RWPE1 (cell line): ENCODE measurements at places on chromosomes 13 and 19.

- DNase-seq, result peak; percentile 8
Observed at GRCh38 chr13:28271056-28271840, 132.9 kb downstream of the PAN3 start.

GRCh38 chr19:20273376-20273775 is 106.4 kb downstream of the ZNF486 start:
- DNase-seq, result no peak

- no peak for DNase-seq
Observed at GRCh38 chr19:5089283-5089682, 120.4 kb downstream of the KDM4B start.

GRCh38 chr13:45792827-45793303 is 58.7 kb downstream of the SIAH3 start:
- no peak for DNase-seq

- no peak for DNase-seq
Observed at GRCh38 chr19:35278578-35279284, 3.6 kb upstream of the HAMP start.

DNA sequence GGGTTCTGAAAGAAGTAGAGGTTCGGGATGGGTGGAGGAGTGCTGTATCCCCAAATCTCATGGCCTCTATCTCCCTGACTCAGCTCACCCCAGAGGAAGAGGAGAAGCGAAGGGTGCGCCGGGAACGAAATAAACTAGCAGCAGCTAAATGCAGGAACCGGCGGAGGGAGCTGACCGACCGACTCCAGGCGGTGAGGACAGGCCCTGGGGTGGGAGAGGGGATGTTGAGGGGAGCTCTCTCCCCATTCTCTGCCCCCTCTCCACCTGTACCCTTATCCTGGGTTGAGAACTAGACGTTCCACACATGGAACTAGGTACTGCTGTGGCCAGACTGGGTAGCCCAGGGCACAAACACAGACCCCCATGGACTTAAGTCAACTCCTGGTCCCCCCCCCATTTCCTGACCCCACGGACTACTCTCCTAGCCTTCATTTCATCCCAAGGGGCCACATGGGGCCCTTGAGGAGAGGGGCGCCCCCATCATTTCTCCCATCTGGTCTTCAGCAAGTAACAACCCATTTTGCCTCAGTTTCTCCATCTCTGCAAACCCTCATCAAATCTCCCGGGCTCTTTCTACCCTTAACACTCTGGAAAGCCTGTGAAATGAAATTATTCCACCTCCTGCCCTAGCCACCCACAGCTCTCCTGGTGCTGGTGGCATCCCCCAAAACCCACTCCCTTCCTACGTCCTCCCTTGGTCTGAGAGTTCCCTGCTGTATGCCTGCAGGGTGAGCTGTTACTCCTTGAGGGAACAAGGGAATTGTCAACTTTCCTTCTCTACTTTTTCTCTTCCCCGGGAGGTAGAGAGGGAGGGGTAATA is 3.5 kb downstream of the FOSB start:
- DNase-seq, result no peak

GRCh38 chr19:40702337-40703012 is 12.0 kb upstream of the NUMBL start:
- DNase-seq, result no peak

DNA sequence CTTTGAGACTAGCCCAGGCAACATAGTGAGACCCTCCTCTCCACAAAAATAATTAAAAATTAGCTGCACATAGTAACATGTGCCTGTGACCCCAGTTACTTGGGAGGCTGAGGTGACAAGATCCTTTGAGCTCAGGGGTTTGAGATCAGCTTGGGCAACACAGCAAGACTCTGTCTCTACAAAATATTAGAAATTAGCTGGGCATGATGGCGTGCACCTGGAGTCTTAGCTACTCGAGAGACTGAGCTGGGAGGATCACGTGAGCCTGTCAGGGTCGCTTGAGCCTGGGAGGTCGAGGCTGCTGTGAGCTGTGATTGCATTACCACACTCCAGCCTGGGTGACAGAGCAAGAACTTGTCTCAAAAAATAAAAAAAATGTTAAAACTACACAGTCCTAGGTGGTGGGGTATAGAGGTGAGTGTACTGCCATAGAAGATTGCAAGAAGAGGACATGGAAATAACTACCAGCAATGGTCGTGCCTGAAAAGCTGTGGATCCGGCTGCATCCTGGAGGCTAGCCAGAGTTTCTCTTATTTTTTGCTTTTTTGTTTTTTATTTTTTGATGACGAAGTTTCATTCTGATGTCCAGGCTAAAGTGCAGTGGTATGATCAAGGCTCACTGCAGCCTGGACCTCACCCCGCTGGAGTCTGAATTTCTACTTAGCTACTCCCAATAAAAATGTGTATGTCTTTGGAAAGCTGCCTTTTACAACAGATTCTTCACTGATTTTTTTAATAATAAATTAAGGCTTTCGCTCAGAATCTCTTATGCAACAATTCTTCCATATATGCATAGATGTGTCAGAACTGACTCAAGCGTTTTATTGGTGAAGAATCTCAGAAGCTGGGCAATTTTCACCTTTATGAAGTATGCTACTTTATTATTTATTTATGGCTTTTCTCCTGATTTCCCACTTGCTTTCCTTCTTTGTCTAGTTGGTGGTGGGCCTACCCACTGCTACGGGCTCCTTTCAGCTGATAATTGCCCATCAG is 393.8 kb downstream of the TSHZ3 start:
- no peak for DNase-seq

DNA sequence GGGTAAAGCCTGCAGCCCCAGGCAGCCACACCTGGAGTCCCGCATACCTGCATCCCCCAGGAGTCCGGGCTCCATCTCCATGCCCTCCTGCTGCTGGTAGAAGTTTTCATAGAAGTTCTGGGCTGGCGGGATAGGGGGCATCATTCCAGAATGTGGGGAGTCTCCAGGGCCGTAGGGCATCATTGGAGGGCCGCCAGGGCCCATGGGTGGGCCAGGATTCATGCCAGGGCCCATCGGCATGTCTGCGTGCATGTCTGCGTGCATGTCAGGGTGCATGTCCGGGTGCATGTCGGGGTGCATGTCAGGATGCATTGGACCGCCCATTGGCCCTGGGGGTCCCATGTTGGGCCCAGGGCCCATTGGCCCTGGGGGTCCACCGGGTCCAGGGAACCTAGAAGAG is 23.3 kb upstream of the TMEM160 start:
- DNase-seq, result no peak

DNA sequence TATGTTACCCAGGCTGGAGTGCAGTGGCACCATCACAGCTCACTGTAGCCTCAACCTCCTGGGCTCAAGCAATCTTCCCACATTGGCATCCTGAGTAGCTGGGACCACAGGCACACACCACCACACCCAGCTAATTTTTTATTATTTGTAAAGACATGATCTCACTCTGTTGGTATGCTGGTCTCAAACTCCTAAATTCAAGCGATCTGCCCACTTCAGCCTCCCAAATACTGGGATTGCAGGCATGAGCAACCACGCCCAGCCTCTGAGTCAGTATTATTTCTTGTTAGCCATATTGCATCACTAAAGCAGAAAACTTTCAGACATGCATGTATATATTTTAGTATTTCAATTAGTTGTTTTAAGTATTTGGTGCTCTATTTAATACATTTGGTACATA is 376.4 kb downstream of the GPC6 start:
- peak; percentile 16 for DNase-seq

DNA sequence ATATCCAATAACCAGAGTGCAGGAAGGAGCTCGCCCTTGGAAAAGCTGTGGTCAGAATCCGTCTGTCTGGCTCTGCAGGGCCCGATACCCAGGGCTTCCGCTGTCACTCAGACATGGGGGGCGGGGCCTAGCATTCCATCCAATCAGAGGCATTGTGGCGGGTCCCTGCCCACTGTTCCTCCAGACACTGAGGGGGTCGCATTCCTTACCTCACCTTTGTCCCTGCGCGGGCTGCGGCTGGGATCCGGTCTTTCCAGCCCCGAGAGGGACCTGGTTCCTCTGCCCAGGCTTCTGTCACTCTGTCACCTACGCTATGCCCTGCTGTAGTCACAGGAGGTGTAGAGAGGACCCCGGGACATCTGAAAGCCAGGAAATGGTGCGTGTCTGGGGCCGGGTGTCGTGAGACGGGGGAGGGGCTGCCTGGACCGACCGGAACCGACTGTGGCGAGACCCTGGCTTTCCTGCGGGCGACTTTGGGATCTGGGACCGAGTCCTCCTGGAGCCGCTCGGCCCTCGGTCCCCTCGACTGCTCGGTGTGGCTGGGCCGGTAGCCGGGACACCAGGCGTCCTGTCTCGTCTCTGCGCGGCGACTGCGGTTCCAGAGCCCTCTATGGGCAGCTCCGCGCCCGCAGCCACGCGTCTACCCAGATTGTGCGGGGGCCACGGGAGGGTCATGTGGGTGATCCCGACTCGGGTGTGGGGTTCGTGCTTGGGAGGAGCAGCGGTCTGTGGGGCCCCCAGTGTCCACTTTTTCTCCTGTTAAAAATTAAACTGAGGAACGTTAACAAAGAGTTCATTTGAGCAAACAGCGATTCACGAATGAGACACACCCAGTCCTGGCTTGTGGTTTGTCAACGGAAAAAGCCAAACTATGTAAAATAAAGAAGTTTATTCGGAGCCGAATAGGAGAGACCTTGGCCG is at the start of gene ZNF69:
TSS of gene ZNF69 (plus strand) at position 172 of the 921 bp plus-strand sequence. CDS start at position 314, 142 bp downstream.
- no peak for DNase-seq

DNA sequence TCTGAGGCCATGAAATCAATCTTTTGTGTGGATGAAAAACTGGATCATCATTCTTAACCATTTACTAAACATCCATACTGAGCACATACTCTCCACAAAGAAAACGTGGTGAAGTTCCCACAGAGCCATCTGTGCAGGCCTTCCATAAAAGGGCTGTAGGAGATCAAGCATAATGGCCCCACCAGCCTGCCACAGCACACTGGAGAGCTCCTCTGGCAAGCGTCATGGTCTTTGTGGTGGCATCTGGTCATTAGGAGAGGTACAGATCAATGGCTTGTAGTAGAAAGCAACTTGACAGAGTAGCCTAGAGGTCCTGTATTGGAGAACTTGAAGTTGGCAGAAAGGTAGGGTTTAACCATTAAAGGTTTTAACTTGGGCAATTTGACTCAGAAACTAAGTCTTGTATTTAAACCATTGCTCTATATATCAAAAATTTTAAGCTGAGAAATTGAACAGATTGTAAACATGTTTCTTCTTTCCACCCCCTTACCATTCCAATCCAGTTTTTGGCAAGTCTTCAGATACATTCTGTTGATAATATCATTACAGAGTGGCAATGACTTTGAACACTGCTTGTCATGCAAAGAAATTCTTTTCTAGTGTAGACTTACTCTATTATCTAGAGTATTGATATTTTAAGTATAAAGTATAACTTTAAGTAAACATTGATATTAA is 128.3 kb downstream of the LMO7 start:
- no peak for DNase-seq

DNA sequence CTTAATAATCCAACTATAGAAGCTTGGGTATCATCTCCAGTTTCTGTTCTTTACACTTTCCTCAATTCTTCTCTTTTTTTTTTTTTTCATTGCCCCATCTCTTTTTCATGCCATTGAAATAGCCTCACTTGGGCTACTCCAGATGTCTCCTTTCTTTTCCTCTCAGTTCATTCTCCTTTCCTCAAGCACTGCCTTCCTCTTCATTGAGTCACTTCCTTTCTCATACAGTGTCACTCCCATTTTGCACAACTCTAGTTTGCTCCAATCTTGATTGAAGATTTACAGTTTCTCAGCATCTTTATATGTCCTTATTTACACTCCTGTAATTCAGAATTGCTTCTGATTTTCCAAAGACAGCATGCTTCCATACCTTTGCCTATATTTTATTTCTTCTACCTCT is 61.3 kb downstream of the IPO5 start:
- peak; percentile 15 for DNase-seq

DNA sequence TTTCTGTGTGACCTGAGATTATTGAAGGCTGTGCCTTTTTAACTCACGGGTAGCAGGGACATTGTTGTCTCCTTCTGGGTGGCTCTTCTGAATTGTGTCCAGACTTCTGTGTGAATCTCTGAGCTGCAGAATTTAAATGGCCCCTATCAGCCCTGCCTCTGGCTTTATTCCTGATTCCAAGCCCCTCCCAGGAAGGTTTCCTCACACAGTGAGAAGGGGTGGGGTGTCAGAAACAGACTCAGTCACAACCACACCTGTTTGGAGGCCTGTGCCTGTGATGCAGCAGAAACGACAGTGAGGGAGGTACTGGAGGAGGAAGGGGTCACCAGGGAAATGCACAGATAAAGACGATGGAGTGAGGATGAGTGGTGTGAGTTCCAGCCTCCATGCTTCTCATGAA is at the start of gene CLC:
TSS of gene CLC (minus strand) at position 139 of the 400 bp plus-strand sequence. CDS start at position 62, 77 bp downstream.
- no peak for DNase-seq

DNA sequence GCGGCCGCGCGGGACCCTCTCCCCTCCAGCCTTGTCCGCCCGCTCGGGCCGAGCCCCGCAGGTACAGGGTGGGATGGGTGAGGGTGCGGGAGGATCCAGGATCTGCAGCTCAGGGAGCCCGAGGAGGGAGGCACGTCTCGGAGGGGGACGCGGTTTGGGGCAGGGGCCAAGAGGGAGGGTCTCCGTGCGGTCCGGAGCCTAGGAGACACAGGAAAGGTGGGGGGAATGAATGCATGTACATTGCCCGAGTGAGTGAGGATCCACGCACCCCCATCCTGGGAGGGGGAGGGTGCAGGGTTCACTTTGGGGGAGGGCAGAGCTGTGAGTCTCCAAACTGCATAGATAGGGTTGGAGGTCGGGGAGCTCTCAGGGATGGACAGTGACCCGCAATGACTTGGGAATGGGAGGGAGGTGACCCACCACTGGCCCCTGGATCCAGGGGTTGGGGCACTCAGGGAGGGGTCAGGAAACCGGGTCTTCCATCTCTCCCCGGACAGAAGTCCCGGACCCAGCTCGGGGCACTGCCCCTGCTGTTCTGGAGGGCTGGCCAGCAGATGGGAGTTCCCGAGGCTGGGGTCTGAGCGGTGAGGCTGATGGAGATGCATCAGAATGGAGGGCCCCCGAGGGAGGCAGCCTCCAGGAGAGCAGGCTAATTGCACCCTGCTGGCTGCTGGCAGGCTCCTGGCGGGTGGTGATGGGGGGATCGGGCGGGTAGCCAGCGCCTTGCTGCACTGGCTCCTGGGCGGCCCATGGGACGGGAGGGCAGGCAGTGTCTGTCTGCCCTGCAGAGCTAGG is 547 bp downstream of the KCNN1 start:
- no peak for DNase-seq

- no peak for DNase-seq
Observed at GRCh38 chr19:45870798-45871197, 6.7 kb downstream of the FOXA3 start.

GRCh38 chr13:68696907-68697306 is 1410.7 kb upstream of the ATXN8OS start:
- DNase-seq, result no peak

- peak; percentile 17 for DNase-seq
Observed at GRCh38 chr13:96089749-96090239, at the start of gene HS6ST3. Gene HS6ST3 (plus strand): TSS chr13:96090107.
